Uterine smooth muscle cell (primary cell): ENCODE measurements at places on chromosomes 13 and 19. TPM values are rescaled to one million over a fixed set of nuclear protein-coding genes. Genes with fewer than 3 reads are reported as not detected.

The DZIP1 gene
- total RNA-seq, result 42.2 and 55.2 TPM in 2 replicates

The FAM83E gene
- 0.25 and 0.77 TPM in 2 replicates for total RNA-seq

The EIF3K gene
- 371 and 436 TPM in 2 replicates for total RNA-seq

The ZNF345 gene
- total RNA-seq, result 2.3 and 2.4 TPM in 2 replicates

The LRRC4B gene
- 0.12 TPM in 1 of 2 replicates, not detected in the other for total RNA-seq

The BRSK1 gene
- total RNA-seq, result 7.0 and 9.2 TPM in 2 replicates
